Umbilical cord (tissue), 2 donors: ENCODE measurements at places on chromosomes 5 and 9. TPM values are rescaled to one million over a fixed set of nuclear protein-coding genes. Genes with fewer than 3 reads are reported as not detected.
A peak's percentile ranks its signal among the peaks of the same experiment; 100 is the strongest.

DNA sequence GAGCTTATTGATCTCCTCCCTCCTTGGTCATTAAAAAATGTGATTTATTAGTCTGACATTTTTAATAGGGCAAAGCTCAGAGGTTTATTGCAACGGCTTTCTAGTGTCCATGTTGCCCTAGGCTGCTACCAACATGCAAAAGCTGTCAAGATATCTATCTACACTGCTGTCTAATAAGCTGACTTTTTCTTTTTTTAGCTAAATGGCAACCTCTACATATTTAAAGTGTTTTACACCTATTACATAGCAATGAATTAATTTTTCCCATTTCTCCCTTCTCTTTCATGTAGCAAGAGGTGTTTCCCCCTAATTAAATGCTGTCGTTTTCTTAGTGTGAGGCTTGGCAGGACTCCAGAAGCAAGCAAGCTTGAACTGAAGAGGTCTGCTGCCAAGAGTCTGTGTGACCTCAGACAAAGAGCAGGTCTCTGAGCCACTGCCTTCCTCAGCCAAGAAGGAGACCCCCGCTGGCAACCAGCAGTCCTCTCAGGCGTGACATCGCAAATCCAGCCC, 79.4 kb downstream of the GAS1 start:
- DNase-seq, result no peak

- no peak for DNase-seq
These were observed 101.7 kb downstream of the ADAMTSL1 start for GRCh38 chr9:18575686-18576085.

DNA sequence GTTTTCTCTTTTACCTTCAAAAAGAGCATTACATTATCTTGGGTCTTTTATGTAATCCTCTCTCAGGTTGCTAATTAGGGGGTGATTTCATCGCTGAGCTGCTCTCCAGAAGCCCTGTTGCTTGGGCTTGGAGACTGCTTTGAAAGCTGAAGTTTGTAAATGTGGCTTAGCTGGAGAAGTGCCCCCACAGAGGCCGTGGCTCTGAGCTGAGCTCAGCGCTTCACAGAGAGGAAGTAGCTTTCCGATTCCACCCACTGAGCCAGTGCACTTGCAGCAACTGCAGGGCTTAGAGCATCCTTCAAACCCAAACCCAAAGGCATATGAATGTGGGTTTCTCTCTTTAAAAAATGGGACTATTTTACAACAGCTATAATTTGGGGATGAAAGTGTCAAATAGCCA, 13.7 kb upstream of the NXNL2 start:
- DNase-seq, result peak; percentile 51

- peak; percentile 44 for DNase-seq
These were observed 5.2 kb downstream of the MEF2C start for GRCh38 chr5:88877826-88878225.

PMPCA gene
- 30.1 TPM for total RNA-seq

FOXD4L5 gene
- 0.24 TPM for total RNA-seq
